ENCODE measurements at places on chromosomes 12 and 14.

DNA sequence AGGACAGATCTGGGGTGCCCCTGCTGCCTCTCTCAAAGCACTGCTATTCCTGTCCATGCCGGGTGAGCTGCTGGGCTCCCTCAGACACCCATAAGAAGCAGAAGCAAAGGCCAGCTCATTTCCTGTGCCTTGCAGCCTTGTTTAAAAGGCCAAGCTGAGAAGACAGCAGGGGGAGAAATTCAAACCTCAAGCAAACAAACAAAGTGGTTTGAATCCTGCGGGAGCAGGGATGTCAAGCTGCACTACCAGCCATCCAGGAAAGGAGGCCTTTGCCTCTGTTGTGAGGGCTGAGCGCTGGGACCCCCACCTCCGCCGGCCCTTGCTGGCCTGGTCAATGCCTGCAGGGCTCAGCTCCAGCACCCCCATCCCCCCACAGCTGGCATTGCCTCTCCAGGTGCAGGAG, 176.5 kb downstream of the PIWIL1 start:
- no peak for DNase-seq

GRCh38 chr12:132717011-132717410, 6.4 kb downstream of the PGAM5 start:
- no peak for DNase-seq

DNA sequence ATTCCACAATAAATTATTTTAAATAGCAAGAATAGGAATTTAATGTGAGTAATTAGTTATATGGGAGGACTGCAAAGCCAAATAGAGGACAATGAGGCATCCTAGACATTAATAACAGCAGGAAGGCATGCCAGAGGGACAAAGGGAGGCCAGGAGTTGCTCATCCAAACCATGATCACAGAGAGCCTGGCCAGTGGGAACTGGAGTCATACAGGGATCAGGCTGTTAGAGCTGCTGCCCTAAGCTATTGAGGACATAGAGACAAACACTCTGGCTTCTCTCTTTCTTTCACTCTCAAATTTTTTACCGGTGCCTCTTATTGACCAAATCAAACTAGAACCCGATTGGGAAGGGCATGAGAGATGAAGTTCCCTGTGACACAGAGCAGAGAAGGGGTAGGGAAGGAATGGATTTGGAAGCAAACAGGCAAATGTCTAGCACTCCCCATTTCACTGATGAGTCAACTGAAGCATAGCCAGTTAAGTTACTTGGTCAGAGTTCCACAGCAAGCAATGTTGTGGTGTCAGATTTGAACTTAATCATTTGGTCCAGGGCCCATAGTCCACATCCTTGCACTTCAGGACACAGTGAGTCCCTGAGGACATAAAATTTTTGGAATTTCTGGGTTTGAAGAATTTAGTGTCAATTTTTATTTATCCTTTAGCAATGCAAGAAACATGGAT, 17.9 kb upstream of the CFAP54 start:
- DNase-seq, result no peak

- no peak for DNase-seq
Measured at GRCh38 chr12:3988519-3989217, 115.5 kb upstream of the PARP11 start.

- DNase-seq, result no peak
Measured at GRCh38 chr12:121925358-121925695, 6.9 kb downstream of the CFAP251 start.

DNA sequence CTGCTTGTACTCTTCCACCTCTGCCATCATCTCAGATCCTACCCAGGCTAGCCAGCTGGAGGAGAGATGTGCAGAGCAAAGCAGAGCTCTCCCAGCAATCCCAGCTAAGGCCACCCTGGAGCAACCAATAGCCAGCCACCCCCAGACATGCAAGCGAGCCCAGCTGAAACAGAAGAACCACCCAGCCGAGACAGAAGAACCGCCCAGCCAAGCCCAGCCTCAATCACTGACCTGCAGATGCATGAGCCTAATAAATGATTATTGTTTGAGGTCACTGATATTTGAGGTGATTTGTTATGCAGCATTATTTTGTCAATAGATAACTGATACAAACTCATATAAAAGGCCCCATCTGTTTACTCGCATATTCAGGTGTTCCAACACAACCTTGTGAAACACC, 106.3 kb downstream of the SCARB1 start:
- no peak for DNase-seq

DNA sequence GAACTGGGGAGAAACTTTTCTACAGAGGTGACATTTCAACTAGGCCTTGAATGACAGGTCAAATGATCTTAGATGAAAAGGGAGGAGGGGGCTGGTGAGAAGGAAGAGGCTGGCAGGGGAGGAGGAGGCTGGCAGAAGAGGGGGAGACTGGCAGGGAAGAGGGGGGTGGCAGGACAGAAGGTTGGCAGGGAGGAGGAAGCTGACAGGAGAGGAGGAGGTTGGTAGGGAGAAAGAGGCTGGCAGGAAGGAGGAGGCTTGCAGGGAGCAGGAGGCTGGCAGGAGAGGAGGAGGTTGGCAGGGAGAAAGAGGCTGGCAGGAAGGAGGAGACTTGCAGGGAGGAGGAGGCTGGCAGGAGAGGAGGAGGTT, 63.4 kb upstream of the PPP4R3A start:
- no peak for DNase-seq

DNA sequence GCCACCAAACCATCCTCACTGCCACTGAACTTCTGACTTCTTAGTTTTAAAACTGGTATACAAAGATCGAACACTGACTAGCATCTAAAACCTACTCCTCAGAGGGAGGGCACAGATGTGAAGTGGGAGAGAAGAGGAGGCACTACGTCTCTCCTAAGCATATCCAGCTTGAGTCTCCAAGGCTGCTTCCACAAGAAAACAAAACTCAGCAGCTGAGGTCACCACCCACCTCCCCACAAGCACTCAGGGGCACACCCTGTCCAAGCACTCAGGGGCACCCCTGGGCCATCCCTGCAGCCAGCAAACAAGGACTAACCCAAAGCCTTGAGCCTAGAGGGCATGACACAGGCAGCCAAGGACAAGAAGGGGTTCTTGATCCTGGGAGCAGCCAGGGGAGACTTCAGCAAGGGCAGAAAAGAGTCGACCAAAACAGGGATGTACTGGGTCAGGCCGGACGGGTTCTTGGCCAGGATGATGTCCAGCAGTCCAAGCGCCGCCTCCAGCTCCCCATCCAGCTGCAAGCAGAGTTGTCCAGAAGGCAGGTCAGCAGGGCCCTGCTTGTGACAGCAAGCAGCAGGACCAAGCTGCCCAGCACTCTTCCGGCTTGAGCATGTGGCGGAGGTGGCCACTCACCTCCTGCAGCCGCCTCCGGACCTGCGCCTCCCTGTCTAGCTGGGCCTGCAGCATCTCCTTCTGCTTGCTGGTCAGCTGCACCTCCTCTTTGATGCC, 34.8 kb downstream of the GCN1 start:
- no peak for DNase-seq

DNA sequence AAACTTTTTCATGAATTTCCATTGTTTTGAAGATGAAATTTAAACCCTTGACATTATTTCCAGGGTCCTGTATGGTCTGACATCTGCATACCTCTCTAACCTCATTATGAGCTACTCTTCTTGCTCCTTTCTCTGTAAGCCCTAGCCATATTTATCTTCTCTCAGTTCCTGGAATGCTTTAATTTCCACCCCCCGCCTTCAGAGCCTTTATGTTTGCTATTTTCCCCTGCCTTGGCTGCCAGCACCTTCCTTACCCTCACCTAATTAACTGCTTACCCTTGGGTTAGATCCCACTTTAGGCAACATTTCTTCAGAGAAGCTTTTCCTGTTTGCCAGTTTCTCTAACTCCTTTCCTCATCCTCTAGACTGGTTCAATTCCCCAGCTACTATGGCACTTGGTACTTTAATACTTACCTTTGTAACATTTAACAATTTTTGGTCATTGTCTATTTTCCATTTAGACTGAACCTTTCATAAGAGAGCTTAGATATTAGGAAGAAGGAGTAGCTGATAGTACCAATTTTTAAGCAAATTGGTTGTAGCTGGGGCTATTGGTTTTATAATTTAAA, 6.0 kb downstream of the STYX start:
- no peak for DNase-seq

DNA sequence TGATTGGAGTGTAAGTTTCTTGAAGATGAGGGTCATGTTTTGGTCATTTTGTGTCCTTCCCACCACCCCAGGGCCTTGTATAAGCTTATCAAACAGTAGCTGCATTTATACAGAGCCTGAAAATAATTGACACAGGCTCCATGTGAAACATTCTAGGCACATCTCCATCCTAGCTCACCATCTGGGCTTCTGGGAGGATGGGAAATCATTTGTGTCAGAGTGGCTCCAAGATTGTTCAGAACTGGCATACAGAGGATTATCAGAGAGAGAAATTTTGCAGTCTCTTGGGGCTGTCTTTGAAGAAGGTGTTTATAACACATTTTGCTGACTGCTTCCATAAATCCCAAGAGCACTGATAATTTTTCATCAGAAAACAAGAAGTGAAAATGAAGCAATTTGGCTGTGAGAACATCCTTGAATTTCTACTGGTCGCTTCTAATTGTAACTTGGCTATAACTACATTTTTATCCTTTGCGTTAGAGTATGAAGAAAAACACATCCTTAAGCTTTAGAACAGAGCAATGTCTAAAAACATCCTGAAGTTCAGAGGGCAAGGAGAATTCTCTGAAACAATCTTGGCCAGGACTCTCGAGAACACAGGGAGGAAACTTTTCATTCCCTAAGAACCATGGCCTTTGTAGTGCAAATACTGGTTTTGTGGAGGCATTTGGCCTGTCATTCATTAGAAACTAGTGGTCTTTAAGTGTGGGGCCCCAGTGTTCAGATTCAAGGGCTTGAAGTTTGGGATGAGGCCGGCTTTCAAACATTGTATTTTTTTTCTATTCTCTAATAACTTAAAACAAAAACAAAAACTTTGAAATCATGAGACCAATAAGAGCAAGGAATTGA, 151.1 kb downstream of the DACT1 start:
- DNase-seq, result no peak

- no peak for DNase-seq
Measured at GRCh38 chr12:124369055-124369826, 74.3 kb downstream of the RFLNA start.

- DNase-seq, result no peak
Measured at GRCh38 chr14:99675382-99675835, 8.7 kb upstream of the CYP46A1 start.

- no peak for DNase-seq
Measured at GRCh38 chr14:102095871-102096568, 9.2 kb upstream of the HSP90AA1 start.

- DNase-seq, result no peak
Measured at GRCh38 chr14:29982171-29982570, 54.5 kb upstream of the PRKD1 start.

DNA sequence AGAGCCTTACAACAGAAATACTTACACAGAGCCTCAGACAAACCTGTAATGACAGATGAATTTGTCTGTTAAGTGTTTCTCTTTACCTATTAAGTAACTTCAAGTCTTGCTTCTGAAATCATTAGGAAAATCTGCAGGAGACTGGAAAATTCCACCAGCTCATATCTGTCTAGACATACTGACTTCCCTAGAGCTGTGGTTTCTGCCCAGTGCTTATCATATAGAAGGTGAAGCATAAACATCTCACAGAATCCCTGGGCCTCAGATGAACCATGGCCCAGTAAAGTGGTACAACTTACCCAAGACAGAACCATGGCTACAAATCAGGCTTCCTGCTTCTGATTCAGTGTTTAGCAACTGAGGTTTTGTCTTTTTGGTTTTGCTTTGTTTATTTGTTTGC, 91.6 kb downstream of the EGLN3 start:
- DNase-seq, result no peak

- DNase-seq, result no peak
Measured at GRCh38 chr14:32608857-32609256, 279.8 kb downstream of the AKAP6 start.

DNA sequence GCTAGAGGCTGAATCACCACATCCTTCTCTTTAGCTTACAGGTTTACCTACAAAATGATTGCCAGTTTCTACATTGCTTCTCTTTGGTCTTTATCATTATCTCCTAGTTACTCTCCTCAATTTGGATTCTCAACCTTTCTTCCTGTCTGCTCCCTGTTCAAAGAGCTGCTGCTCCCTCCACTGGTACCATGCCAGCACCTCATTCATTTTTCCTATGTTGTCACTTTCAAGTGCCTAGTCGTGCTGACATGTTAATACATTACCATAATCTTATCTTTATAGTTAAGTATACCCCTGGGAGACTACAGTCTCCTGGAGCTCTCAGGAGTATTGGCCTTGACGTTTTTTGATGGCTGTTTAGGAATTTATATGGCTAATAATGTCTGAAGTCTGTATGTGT, 14.2 kb downstream of the FRS2 start:
- DNase-seq, result no peak

DNA sequence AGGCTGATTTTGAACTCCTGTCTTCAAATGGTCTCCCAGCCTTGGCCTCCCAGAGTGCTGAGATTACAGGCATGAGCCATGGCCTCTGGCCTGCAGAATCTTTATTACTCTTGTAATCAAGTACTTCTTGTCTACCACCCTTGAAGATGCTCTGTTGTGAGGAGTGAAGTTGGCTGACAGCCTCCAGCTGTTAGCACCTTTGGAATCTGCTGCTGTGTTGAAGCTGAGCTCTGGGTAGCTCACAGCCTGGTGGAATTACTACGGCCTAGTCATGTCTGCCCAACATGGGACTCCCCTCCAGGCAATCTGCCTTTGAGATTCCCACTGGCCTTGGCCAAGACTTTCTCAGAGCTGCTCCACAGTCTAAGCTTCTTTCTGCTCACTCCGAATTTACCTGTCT, 5.8 kb upstream of the C12orf75 start:
- no peak for DNase-seq

DNA sequence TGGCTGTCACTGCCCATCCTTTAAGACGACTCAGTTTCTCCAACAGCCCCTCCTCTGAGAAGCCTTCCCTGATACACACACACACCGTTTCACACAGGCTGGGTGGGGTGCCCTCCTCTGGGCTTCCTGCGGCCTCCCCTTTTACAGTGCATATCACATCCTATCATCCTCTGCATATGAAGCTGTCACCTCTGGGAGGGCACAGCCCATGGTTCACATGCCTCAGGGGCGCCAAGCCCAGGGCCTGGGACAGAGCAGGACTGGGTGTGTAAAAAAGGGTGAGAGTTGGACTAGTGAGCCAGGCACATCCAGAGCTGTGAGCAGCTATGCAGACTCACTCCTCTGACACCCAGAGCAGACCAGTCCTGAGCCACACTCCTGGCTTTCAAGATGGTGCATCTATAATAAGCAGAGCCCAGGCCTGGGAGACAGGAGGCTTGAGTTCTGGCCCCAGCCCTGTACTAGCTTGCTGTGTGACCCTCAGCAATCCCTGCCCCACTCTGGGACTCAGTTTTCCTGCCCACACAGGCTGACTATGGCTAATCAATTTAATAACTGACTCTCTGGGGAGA, 62.6 kb downstream of the LGMN start:
- DNase-seq, result no peak

DNA sequence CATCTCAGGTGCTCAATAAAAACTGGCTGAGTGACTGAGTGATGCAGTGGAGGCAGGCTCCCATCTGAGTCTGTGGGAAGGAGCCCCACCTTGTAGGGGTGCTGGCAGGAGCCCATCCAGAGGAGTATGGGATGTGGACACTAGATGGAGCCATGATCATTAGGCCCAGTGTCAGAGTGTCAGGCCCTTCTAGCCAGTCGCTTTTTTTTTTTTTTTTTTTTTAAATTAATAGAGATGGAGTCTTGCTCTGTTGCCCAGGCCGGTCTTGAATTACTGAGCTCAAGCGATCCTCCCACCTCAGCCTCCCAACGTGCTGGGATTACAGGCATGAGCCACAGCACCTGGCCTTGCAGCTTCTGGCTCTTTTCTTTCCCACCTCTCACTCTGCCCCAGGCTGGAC, 11.5 kb downstream of the RITA1 start:
- DNase-seq, result peak; percentile 67

GRCh38 chr14:85418721-85419120, 111.2 kb upstream of the FLRT2 start:
- no peak for DNase-seq
